ENCODE measurements at places on chromosomes 6 and 20. TPM values are rescaled to one million over a fixed set of nuclear protein-coding genes. Genes with fewer than 3 reads are reported as not detected.

DNA sequence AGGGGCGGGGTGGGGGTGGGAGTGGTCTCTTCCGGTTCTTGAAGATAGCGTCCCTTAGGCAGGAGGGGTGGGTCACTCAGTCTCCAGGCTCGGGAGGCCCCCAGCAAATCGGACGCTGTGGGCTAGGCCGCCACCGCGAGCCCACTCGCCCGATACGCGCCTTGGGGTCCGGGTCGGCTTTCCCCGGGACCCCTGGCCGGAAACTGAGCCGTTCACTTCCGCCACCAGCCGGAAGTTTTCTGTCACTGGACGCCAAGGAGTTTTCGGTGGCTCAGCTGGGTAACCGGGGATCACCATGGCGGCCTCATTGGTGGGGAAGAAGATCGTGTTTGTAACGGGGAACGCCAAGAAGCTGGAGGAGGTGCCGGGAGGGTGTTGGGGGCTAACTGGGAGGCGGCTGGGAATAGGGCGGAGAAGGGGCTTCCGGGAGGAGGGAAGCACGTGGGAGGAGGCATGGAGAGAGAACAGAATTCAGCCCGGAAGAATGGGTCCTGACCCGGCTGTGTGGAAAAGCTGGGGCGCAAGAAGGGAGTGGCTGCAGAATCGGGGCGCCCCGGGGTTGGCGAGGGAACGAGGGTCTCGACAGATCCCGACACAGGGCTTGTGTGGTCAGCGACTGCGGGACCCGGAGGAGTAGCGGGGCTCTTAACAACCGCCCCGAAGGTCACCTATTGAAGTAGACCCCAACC, at the start of gene ITPA:
Gene ITPA (plus strand): TSS at position 242 of the 689 bp plus-strand sequence. CDS start 54 bp downstream, at position 296.
- peak; percentile 75 for DNase-seq

- DNase-seq = peak; percentile 82
These were observed 129.2 kb upstream of the PRND start for GRCh38 chr20:4592316-4593148.

Gene CLDN20
- not detected for total RNA-seq

Gene CHRNA4
- not detected for total RNA-seq

Gene SLC32A1
- total RNA-seq = not detected

Data from activated T-cell treated with anti-CD3 and anti-CD28 coated beads, Interleukin-2, amount 50 U/mL, for 72 hours (primary cell).